NB4 (cell line): ENCODE measurements at places on chromosomes 2 and 18.

DNA sequence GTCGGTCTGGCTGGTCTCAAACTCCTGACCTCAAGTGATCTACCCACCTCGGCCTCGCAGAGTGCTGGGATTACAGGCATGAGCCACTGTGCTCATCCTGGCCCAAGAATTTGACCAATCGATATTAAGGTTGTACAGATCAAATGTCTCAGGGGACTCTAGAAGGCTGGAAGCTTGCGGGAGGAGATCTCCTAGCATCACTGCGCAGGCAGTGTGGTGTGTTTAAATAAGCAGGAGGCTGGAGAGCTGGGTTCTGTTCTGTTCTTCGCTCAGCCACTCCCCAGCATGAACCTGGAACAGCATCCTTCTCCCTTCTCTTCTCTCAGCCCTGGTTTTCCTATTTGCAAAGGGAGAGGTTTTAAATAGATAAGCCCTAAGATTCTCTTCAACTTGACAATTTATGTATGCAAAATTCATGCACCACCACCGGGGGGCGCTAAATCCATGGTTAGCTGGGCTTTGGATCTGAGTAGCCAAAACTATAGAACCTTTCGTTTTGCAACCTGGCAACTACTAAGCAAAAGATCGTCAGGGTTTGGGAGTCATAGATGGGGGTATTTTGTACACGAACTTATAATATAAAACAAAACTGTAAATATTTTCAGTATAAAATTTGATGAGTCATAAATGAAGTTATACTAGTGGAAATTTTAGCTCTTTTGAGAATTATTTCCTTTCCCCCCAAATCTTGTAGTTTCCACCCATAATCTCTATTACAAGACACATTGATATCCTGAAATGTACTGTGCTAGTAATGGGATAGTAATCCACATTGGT lies 60.6 kb downstream of the SLC16A14 start:
- DNase-seq, result peak; percentile 84

DNA sequence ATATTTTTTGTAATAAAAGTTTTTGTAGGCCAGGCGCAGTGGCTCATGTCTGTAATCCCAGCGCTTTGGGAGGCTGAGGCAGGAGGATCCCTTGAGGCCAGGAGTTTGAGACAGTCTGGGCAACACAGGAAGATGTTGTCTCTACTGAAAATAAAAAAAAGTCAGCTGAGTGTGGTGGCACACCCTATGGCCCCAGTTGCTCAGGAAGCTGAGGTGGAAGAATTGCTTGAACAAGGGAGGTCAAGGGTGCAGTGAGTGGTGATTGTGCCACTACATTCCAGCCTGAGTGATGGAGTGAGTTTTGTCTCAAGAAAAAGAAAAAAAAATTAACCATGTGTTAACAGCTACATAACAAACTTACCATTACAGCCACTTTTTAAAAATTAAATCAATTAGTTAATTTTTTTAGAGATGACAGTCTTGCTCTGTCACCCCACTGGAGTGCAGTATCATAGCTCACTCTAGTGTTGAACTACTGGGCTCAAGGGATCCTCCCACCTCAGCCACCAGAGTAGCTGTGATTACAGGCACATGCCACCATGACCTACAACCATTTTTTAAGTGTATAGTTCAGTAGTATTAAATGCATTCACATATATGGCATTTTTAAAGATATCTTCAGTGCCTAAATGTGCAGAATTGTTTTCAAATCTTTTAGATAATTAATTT lies 67.2 kb upstream of the ACYP2 start:
- peak; percentile 11 for DNase-seq

- no peak for DNase-seq
Measured at GRCh38 chr2:42792583-42793333, at the start of gene HAAO. TSS of gene HAAO (minus strand) at chr2:42792583. CDS start at chr2:42792536, 47 bp downstream.

DNA sequence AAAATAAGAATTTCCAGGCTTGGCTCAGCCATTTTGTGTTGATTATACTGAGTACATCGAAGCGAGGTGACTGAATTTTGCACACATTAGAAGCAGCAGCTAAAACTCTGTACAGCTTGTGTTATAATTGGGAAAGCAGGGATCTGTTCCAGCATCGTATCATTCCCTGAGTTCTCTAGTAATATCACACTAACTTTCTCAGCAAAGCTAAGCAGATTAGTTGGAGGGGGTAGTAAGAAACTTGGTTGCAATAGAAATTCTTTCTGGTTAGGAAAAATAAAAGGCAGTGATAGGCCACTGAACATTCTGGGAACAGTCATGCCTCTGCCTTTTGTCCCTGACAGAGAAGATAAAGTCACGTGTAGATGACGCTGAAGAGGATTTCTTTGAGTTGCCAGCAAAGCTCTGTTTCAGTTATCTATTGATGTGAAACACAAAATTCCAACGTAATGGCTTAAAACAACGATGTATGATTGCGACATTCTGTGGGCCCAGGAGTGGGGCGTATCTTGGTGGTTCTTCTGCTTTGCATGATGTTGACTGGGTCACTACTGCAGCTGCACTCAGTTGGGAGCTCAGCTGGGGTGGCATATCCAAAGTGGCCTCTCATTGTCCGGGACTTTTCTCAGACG lies 202.1 kb upstream of the MEX3C start:
- DNase-seq, result no peak

DNA sequence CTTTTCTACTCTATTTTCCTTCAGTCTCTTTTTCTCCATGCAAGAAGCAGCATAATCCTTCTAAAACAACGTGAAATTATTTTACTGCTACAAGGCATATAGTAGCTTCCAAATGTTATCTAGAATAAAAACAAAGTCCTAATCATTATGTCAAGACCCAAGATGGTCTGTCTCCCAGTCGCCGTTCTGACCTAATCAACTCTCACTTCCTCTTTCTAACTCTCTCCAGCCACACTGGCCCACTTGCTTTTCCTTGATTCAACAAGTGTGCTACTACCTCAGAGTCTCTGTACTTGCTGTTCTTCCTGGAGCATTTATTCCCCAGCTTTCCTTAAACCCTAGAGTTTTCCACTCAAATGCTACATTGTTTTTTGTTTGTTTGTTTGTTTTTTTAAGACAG lies 1491.2 kb downstream of the LRP1B start:
- DNase-seq, result peak; percentile 51

DNA sequence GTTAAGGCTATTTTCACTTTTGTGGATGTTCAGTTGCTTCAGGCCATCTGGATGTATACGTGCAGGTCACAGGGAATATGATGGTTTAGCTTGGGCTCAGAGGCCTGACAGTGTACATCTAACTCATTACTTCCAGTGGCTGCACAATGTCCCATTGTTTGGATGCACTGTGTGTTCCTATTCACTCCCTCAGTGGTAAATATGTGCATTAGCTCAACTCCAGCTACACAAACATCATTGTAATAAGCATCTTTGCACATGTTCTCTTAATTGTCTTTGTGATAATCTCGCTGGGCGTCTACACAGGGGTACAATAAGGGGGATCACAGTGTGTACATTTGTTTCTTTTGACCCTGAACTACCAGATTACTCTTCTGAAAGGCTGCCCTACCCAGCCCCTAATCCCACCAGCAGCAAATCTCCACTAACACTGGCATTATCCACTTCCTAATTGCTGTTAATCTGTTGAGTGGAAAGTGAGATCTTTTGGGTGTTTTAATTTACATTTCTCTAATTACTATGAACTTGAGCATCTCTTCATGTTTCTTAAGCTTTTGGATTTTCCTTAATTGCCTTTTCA lies 56.1 kb upstream of the POLE4 start:
- DNase-seq, result no peak

DNA sequence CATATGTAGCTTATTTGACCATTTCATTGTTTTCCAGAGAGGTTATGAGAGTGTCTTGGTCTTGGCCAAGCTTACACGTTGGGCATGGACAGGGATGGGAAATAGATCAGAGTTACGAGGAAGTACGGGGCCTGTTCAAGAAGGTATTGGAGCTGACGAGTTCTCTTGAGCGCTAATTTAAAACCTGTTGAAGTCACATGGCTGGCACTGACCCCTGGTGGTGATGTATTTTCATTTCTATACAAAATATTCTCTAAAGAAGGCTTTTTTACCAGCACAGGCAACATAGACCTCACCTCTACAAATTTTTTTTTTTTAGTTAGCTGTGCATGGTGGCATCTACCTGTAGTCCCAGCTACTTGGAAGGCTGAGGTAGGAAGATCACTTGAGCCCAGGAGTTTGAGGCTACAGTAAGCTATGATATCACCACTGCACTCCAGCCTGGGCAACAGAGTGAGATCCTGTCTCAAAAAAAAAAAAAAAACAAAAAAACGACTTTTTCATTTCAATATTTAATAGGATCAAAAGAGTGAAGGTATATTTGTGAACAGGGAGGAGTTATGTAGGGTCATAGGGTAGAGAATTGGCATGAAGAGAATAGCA lies 19.6 kb downstream of the UGP2 start:
- peak; percentile 73 for DNase-seq

- no peak for DNase-seq
Measured at GRCh38 chr2:30733876-30734520, 73.2 kb downstream of the CAPN13 start.

DNA sequence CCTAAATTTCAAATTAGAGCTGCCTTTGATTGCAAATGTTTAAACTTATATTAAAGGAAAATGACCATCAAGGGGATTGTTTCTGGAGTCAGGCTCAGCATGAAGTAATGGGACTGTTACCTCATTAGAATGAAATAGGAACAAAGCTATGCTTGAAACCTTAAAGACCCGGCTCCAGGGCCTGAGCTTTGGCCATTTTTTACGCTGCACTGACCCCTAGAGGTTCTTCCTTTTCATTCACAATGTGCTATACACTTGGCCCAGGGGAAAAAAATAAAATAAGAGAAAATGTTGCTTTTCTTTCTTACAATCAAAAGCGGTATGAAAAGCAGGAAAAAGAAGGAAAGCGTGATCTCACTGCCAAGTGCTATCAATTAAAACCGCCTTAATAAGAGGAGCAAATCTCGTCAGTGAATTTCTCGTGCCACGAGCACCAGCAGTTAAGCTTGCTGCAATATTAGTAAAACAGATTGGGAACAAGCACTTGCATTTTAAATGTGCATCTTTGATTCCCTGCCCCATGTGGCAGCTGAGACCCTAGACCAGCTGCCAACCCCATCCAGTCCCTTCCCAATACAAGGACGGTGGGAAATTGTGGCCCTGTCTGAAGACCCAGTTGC lies 96.6 kb downstream of the MBD2 start:
- peak; percentile 57 for DNase-seq

GRCh38 chr2:144357623-144358373 lies 162.1 kb downstream of the ZEB2 start:
- DNase-seq, result no peak

- no peak for DNase-seq
Measured at GRCh38 chr2:231351648-231352047, 43.9 kb upstream of the B3GNT7 start.

GRCh38 chr2:10252661-10253060 lies 50.0 kb upstream of the HPCAL1 start:
- peak; percentile 60 for DNase-seq

GRCh38 chr2:64035072-64035942 lies 16.1 kb upstream of the VPS54 start:
- DNase-seq, result no peak

GRCh38 chr18:43589611-43590151 lies 312.4 kb upstream of the SYT4 start:
- DNase-seq, result no peak

DNA sequence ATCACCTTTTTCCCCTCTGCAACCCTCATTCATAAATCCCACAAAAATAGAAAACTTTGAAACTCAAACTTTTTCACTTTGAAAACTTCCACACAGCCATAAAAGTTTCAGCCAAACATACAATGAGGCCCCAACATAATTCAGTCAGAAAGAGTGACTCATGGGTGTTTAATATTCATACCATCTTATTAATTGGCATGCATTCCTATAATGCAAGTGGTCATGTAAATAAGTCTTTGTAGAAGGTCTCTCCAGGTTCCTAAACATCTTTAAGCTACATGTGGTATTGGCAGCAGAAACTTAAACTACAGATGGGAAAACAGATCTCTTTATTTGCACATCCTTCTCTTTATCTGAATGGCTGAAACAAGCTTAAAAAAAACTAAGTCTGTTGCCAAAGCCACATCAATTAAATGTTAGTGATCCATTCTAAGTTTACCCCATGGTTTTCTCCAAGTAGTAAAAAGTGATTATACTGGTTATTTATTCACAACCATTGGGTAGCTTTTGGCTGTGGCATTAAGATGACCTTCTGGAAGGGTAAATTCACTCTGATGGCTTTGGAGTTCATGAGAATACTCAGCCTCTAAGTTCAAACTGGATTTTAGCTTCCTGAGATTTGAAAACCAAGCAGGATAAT lies 70.2 kb upstream of the LYPD1 start:
- no peak for DNase-seq
